ENCODE measurements at places on chromosomes 11 and 22.

- DNase-seq: no peak
Measured at GRCh38 chr11:111259896-111260295, 14.4 kb downstream of the POU2AF2 start.

DNA sequence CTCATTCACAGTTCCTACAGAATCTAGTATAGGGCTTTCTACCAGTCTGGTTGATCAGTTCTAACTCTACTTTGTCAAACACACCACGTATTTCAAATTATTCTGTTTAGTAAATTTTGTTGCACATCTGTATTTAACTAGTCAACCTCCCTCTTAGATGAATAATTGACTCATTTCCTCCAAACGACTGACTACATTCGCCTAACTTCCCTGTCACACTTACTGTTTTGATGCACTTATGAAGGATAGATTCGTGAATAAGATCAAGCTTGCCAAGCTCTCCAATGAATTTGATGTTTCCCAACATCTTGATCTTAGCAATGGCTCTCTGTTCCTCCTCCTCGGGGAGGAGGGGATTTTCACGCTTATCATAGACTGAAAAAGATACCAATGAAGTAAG, 5.0 kb downstream of the EIF4G2 start:
- DNase-seq: no peak

DNA sequence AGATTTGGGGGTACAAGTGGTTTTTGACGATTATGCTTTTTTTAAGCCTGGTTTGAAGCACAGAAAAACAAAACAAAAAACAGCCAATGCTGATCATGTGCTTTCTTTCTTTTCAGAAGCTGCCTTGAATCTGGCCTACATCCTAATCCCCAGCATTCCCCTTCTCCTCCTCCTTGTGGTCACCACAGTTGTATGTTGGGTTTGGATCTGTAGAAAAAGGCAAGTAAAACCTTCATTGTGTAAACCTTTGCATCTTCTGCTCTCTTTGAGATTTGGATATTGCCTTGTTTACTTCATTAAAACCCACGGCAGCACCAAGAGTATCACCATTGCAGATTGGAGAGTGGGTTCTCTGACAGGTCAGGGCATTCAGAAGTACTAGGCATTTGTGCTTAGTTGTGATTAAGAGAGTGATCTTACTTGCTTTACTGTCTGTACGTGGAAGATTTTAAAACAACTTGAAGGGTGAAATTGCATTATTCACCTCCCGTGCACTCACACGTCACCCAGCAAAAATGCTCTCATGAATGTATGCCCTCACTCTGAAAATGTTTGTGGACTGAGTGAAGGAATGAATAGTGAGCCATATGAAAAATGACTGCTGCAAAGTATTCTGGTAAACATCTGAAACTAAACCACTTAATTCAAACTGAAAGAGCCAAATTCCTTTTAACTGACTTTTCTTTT, 17.0 kb downstream of the LAYN start:
- DNase-seq: no peak

DNA sequence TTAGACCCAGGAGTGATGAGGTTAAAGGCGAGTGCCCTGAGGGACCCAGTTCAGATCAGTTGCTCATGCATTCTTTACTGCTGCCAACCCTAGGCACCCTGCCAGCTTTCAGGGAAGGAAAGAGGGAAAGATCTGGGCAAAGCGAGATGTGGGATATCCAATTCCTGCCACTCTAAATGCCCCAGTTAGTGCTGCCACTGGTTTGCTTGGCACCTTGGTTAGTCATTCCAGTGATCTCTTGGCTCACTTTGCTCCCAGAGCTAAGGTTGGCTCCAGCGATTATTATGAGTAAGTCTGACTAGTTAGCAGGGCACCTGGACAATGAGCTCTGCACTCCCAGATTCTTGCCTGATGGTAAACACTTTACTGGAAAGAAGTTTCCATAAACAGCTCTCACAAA, 85.0 kb downstream of the INSC start:
- no peak for DNase-seq

GRCh38 chr11:36376009-36376887, 80.2 kb downstream of the PRR5L start:
- DNase-seq: no peak

DNA sequence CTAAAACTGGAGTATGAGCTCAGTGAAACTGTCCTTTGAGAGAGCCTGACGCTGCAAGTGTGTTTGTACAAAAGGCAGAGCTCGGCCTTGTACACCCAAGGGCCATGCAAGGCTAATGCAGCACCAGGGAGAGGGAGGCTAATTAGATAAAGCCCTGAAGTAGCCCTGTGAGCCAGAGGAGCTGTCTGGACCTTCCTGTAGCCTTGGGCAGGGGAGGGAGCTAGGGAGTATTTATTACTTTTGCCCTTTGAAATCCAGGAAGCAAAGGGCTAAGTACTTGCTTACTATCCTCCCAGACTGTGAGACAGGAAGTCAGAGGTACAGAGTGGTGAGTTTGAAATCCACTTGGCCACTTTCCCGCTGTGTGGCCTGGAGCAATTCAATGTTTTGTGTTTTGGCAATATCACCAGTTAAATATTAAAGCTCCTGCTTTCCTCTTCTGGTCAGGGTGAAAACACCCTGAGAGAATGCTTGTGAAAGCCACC, 10.2 kb upstream of the LDHA start:
- DNase-seq: no peak

DNA sequence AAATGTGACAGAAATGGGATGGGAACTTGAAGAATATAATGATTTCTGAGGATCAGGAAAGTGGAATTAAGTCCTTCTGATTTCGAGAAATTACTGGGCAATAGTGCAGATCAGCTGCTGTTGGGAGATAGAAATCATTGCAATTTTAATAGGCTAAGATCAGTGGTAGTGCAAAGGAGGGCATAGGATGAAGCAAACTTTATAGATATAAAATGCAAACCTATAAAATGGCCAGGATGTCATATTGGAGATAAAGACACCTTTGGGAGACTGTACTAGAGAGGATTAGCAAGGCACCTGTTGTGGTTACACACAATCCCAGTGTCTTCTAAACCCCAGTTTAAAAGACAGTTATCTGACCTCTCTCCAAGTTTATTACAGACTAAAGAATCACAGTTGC, 6.5 kb upstream of the MS4A7 start:
- no peak for DNase-seq

- peak; percentile 54 for DNase-seq
Measured at GRCh38 chr11:64729851-64730382, 6.9 kb upstream of the NRXN2 start.

DNA sequence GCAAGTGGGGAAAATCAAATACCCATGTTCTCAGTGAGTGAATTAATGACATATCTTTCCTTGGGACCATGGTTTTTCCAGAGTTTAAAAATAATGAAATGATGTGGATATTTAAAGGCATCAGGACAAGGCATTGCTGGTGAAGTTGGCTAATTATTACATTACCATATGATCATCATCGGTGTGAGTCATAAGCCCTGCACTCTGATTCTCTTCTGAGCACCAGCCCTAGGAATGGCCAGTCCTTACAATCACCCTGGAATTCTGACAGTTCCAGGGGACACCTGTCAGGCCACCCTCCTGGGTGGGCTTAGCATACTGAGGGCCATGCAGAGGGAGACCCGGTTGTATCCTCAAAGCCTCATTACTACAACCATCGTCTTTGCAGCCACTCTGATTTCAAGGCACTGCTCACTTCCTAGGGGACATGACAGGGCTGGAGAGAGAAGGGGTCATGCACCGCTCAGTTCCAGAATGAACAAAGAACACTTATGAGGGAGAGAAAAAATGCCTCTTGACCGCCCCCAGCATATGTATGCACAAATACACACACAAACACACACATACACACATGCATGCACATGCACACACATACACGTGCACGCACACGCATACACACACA, 365.0 kb downstream of the MIAT start:
- DNase-seq: no peak

- no peak for DNase-seq
Measured at GRCh38 chr11:40938002-40938401, 521.5 kb downstream of the LRRC4C start.

- no peak for DNase-seq
Measured at GRCh38 chr22:49212466-49212865, 615.2 kb downstream of the BRD1 start.

DNA sequence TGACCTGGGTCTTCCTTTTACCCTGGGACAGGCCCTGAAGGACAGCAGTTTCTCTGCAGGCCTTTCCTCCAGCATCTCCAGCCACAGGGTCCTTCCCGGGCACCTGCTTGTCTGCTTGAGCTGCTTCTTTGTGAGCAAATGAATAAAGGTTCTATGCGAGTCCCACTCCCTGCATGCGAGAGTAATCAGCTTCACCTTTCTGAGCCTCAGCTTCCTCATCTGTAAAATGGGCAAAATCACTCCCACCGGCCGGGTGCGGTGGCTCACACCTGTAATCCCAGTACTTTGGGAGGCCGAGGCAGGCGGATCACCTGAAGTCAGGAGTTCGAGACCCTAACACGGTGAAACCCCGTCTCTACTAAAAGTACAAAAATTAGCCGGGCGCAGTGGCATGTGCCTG, 31.1 kb downstream of the IFT27 start:
- DNase-seq: no peak

- DNase-seq: no peak
Measured at GRCh38 chr11:118076754-118077281, at the start of gene TMPRSS4. Gene TMPRSS4 (plus strand): TSS chr11:118077078. CDS start chr11:118077303, 225 bp downstream.

DNA sequence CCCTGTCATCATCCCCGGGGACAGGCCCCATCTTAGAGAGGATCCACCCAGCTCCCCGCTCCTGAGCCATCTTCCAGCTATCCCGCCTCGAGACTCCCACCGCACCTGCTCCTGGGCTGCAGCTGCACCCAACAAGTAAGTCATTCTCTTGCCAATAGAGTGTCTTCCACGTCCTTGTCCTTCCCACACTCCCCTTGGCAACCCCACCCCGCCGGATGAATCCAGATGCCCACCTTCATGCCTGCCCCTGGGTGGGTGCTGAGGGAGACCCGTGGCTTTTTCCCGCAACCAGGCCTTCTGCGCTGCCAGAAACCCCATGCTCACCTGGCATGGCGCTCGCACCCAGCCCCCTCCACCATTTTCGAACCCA, 11.1 kb upstream of the C11orf24 start:
- DNase-seq: no peak

DNA sequence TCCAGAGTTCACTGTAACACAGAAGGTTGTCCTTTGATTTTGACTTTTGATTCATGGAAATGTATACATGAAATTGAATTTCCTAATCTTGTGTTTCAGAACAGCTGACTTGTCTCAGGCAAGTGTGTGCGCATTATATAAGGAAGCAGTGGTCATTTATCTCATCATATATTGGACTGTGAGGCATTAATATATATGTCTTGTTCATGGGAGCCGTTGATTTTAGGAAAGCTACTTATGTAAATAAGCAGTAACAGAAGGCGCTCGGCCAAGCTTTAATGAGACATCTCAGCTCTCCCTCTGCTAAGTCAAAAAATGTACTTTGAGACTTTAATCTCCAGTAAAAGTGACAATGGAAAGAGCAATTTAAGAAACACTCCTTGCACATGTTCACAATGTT, 100.5 kb downstream of the PDHX start:
- DNase-seq: no peak

DNA sequence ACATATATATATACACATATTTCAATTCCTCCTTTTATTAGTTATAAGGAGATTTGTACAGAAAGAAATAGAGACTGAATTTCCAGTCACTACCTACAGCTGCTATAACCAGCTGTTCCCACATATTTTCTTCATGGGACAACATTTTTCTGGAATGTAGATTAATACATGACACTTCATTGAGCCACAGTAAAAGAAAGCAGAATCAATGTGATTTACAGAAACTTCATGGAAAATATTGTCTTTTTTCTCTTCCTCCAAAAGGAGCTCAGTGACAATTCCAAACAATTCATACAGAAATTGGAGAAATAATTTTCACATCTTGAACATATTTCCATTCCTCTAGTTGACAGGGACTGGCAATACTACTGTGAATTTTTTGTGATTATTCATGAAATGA, 249.2 kb downstream of the DLG2 start:
- DNase-seq: no peak

DNA sequence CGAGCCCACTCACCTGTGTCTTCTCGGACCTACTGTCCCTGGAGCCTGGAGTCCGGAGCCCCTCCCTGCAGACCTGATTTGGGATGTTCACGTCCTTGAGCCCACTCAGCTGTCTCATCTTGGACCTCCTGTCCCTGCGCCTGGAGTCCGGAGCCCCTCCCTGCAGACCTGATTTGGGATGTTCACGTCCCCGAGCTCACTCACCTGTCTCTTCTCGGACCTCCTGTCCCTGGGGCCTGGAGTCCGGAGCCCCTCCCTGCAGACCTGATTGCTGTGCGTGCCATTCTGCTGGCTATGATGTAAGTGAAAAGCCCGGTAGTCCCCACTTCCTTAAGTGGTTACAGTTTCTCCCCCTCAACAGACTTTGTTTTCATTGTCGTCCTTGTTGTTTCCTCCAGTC, 867.1 kb downstream of the BRD1 start:
- DNase-seq: no peak

DNA sequence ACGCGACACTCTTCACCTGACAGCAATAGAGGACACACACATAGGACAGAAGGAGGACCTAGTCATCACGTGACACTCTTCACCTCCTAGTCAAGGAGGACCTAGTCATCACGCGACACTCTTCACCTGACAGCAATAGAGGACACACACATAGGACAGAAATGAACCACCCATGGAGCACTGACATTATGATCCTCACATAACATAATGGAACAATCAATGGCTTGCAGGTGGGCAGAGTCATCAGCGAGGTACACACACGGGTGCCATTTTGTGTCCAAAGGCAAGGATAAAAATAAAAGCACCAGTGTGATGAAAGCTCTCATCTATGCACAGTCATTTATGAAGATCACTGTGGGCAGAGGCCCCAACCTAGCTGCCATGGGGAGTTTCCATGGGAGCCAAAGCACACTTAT, 354.7 kb downstream of the LARGE1 start:
- DNase-seq: peak; percentile 18

DNA sequence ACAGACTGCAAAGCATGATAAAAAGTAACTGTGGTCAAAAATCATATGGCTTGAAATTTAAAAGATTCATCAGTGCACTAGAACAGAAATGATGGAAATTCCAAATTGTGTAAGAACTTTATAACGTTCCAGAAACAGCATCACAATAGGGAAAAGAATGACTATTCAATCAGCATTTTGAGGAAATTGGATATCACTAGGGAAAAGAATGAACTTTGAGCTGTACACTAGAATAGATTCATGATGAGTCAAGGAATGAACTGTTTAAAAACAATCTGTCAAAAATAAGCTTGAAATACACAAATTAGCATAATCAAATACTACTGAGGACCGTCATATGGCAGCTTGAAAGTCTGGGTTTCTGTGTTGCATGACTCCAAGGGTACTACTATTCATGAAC, 20.5 kb upstream of the HEPHL1 start:
- DNase-seq: no peak
